NCI-H187 treated with DMSO at 0.1 percent for 48 hours (cell line): ENCODE measurements at places on chromosomes 1 and 21.

DNA sequence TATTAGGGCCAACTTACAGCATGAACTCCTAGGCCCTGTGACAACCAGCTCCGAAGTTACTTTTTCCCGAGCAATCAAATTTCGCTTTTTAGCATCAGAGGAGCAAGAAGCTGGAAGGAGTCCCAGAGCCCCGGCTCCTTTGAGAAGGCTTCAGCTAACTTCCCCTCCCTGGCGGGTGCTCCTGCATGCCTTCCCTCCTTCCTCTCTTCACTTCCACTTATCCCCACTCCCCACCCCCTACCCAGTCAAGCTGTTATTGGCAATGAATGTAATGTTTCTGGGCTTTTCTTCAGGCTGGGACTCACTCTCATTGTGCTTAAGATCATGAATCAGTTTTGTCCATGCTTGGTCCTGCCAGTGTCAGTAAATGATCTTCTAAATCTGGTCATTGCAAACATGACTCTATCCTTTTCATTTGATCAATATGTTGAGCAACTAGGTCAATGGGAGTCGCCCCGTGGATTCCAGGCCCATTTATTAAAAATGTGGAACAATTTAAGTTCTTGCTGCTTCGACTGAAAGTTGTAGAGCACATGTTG is 94.5 kb upstream of the TSPAN2 start:
- DNase-seq = no peak

- DNase-seq = no peak
Observed at GRCh38 chr1:213988507-213989001, 781 bp downstream of the PROX1 start.

DNA sequence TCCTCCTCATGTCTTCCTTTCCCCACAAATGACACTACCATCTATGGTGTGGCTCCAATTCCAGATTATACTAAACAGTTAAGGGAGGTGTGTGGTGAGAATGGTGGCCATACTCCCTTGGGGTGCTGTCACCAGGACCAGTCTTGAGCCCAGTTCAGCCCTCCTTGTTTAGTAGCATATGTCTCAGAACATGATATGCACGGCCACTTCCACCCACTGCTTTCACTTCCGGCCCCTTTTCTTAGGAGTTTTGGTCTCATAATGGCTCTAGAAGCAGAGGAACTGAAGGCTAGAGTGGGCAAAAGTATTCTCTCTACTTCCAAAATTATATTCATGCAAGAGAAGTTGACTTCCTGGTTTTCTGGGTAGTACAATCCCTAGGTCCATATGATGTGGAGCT is 45.3 kb upstream of the CACNA1E start:
- no peak for DNase-seq

DNA sequence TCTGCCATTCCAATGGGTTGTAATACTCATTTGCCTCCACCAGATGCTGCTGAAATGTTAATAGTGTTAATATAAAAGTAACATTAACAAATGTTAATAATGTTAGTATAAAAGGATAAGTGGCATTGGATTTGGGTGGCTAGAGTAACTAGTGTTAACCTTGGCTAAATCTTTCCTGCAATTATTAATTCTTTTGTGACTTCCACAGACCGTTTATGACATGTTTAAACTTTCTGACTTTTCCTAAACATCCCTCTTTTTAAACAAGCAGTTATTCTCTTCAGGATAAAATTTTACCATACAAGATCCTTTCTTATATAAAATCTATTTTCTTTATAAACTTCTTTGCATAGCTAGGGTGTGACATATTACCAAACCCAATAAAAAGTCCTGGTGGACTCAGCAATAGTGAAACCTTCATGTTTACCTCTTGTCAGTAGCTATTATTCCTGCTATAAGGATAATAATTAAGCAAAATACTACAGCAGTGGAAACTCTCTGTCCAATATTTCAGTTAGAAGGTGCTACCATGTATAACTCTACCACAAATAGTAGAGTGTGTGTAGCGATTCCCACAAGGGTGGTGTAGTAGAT is 41.5 kb downstream of the CCDC30 start:
- no peak for DNase-seq

DNA sequence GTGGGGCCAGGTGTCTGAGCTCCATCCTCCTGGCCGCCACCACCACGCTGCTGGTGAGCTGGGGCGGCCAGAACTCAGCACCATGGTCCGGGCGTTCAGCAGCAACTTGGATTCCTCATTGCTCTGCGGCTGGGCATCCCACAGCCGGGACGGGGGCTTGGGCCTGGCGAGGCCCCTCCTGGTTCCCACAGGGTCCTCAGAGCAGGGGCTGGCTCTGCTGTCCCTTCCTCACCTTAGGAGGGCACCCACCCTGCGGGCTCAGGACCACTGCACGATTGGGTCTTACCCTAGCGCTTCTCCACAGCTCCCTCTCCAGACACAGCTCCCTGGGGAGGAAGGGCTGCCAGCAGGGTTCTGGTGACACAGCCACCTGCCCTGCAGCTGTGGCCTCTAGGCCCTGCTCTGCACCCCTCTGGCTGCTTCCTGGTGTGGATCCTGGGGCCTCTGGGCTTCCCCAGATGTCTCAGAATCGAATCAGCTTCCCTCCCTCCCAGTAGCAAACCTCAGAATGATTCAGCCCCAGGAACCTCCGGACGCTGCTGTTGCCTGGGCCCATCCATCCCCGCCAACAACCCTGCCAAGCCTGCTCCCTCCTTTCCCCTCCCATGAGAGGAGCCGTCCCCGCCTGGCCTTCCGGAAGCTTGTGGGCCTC is 25.0 kb downstream of the CRYAA start:
- no peak for DNase-seq

DNA sequence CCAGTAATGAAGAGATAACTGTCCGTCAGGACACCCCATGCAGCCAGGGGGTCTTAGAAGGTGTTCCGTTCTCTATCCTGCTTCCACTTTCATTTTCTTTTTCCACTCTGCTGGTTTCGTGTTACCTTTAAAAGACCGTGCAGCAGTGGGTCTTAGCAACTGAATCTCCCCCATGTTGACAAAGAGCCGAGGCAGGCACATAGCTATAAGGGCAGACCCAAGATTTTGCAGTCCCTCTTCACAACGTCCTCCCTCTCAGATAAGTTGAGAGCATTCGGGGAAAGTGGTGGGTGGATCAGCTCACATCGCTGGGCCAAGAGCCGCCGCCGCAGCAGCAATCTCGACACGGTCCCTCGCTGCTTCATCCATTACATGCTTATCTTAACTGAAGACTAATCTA is 355.5 kb downstream of the LMO4 start:
- DNase-seq = no peak

DNA sequence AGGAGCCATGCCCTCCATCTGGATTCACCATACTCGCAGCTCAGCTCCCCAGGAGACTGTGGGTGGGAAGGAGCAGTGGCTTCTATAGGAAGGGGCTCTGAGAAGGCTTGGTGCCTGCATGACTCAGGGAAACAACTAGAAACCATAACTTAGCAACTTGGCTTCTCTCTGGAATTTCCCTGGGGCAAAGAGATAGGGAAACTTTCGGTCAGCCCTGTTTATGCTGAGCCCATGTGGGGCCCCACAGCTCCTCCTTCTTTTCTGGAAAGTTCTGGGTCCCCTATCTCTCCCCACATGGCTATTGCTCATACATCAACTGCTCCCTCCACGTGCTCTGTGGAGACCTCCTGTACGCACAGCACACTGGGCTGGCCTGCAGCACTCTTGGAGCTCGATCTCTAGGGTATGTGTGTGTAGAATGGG is 39.3 kb downstream of the PLEKHA6 start:
- no peak for DNase-seq
